Stimulated activated CD4-positive, alpha-beta T cell treated with anti-CD3 and anti-CD28 coated beads, TNF-alpha, amount 100 ng/mL, for 1 hour (primary cell): ENCODE measurements at places on chromosomes 6 and 20.

GRCh38 chr6:134875367-134875766 is 74.5 kb downstream of the ALDH8A1 start:
- no peak for DNase-seq

GRCh38 chr6:3912361-3913076 is 63.3 kb downstream of the FAM50B start:
- DNase-seq = no peak

DNA sequence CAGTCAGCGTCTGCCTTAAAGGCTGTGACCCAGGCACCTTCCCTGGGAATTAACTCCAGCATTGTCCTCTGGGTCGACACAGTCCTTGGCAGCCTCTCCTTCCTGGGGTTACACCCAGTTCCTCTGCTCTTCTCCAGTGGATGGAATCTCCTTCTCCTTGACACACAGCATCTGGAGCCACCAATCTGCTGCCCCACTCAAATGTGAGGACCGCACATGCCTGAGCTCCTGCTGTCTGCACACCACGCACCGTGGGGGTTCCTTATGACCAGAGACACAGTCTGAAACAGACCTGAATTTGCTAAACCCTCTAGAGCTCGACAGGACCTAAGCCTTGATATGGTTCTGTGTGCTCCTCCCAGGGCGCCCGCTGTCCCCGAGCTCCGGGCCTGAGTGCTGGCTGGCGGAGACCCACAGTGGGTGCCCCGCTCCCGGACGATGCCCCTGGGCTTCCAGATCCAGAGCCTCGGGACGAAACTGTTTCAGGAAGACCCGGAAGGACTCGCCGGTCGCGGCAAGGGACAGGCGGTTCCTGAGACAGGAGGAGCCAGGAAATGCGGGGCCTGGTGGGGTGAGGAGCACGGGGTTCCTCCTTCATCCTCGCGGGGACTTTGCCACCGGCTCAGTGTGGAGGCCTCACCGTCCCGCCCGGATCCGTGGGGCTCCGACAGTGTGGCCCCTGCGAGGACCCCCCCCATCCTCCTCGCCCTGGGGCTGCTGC is 2.5 kb upstream of the RAET1G start:
- DNase-seq = no peak

GRCh38 chr6:100311707-100312251 is 152.9 kb downstream of the SIM1 start:
- no peak for DNase-seq

DNA sequence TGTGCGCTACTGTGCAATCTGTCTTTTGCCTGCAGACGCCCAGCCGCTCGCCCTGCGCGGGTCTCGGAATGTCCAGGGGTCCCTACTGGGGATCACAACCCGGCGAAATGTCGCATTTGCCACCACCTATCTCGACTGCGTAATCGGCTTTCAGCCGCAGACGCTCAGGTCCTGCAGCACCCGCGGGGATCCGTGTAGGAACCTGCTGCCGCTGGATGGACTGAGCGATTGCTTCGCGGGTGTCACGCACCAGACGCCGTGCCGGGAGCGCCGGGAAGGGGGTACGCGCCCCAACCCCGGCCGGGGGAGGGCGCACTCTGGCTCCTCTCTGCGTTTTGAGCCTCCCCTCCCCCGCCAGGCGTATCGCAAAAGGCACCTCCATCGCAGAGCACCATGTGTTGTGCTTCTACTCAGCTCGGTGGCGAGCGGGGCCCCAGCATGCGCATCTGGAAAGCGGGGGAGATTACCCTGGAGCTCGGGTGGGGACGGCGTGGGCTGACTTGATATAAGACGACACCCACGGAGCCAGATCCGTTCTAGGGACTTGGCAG is 747 bp upstream of the PTPRA start:
- DNase-seq = peak; percentile 46

DNA sequence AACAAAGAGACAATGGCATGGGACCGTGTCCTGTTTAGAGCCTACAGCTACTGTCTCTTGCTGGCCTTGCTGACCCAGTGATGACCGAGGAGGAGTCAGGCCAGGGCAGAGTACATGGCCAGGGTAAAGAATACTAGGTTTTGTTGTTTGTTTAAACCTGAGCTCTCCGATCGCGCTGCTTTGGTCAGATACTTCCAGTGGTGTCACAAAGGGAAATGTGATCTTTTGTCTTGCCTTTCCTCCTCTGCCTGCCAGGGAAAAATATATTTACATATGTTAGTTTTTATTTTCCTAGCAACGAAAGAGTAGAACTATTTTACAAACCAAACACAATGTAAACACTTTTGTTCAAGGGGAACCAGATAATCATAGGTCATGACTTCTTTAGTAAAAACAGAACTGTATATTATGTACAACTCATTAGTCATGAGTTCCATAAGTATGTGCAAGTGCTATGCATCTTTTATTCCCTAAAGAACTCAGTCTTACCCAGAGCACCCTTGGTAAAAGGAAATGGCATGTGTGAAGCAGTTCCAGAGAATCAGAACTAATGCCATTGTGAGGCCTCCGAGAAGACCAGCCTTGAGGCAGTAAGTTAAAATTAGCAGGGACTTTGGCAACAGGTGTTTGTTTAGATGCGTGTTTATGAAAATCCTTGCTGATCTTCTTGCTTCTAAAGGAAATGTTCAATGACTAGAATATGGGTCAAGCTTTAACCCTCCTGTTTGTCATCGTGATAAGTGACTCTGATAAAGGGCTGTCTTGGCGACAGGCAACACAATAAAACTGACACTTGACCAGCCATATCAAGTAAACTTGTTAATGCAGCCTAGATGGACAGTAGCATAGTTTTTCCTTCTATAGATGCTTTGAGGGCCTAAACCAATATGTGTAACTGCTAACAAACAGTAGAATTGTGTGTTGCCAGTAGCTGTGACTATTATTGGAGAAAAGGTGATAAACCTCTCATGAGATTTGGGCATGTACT is 204.6 kb downstream of the NKAIN2 start:
- no peak for DNase-seq
